ENCODE measurements at places on chromosomes 13 and 19.

- DNase-seq: no peak
Observed at GRCh38 chr19:24052811-24053210, 34.2 kb upstream of the ZNF254 start.

DNA sequence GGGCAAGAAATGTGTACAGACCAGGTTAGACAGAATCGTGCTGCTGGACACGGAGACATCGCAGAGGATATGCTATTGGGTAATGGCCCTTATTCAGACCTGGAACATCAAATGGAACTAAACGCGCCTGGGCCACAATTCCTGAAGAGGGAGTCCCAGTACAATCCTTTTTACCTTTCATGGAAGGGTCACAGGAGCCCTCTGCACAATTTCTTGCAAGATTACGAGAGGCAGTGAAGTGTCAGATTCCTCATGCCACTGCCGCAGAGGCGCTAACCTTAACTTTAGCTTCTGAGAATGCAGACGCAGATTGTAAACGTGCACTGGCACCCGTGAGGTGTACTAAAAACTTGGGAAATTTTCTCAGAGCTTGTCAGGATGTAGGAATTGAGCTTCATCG lies 18.1 kb downstream of the CLEC4M start:
- no peak for DNase-seq

- peak; percentile 95 for DNase-seq
Observed at GRCh38 chr19:15555759-15556633, 47.7 kb downstream of the CYP4F22 start.

- peak; percentile 68 for DNase-seq
Observed at GRCh38 chr19:55258476-55258827, 365 bp downstream of the PPP6R1 start.

- no peak for DNase-seq
Observed at GRCh38 chr13:70795484-70795883, 687.2 kb upstream of the KLHL1 start.

DNA sequence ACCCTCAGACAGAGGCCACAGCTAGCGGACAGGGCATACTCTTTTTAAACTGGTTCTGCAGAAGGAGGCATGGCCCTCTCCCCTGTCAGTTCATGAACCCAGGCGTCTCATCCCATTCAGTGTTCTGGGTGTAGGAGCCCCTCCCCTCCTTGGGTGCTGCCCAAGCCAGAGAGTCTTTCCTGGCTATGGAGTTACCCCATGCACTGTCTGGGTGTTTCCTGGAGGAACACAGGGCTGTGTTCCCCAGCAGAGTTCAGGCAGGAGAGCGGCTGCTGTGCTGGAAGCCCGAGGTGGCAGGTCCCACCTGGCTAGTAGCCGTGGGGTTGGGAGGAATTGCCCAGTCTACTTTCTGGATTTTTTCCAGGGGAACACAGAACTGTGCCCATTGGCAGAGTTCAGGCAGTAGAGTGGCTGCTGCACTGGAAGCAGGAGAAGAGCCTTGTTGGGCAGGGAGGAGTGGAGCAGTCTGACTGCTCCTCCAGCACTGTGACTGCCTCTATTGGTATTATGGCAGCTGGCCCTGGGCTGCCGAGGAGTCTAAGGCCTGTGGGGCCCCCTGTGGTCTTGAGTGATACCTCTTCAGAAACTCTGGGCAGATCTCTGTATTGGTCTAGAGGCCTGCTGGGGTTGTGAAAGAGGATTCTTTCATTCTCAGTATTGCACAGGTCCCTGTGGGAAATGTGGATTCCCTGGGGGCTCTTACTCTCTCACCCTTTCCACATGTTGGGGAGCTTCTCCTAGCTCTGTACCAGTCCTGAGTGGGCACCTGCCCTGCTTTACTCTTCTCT lies 168.3 kb downstream of the PCDH20 start:
- no peak for DNase-seq

DNA sequence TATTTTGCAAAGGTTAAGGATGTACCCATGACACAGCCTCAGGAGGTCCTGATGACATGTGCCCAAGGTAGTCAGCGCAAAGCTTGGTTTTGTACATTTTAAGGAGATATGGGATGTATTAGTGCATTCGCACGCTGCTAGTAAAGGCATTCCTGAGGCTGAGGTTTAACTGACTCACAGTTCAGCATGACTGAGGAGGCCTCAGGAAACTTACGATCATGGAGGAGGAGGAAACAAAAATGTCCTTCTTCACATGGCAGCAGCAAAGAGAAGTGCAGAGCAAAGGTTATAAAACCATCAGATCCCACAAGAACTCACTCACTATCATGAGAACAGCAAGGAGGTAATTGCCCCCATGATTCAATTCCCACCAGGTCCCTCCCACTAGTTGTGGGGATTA lies 1017.4 kb downstream of the EFNB2 start:
- DNase-seq: no peak

DNA sequence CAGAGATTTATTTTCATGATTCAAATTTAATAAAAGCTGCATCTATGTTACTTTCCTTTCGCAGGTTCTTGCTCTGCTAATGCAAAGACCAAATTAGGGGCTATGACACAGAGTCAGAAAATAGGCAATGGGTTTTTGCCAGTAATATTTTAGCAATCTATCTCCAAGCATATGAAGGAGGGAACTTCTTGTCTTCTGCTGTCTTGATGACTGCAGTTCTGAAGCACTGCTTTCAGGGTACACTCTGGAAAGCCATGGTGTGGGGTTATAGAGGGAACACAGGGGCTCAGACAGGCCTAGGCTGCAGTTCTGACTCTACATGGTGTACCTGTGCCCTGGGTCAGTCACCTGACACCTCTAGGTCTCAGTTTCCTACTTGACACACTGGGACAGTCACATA lies 263.4 kb downstream of the DNAJC15 start:
- no peak for DNase-seq

DNA sequence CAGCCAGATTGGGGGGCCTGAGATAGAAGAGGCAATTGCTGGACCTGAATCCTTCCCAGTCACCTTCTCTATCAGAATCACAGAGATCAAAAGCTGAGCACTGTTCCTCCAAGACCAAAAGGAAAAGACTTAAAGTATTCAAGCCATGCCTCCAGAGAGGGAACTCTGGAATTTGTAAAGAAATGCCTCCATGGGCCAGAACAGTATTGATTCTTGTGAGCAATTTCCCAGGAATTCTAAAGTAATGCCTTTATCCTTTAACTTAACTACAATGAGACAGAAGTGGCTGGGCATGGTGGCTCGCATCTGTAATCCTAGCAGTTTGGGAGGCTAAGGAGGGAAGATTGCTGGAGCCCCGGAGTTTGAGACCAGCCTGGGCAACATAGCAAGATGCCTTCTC lies 148.8 kb downstream of the FLT1 start:
- DNase-seq: no peak

DNA sequence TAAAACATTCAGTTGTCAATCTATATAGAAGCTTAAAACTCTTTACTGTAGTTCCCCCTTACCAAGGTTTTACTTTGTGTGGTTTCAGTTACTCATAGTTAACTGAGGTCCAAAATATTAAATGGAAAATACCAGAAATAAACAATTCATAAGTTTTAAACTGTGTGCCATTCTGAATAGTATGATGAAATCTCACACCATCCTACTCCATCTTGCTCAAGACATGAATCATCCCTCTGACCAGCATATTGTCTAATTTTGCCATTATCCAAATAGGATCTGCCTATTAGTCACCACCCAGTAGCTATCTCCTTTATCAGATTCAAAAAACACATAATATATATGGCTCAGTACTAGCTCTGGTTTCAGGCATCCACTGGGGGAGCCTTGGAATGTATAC lies 22.4 kb downstream of the ZNF571 start:
- DNase-seq: no peak

- DNase-seq: no peak
Observed at GRCh38 chr19:19416280-19416679, 10.8 kb downstream of the GATAD2A start.
